AG04450 (cell line): ENCODE measurements at places on chromosomes 11 and 22.

- no peak for DNase-seq
These were observed 110.8 kb downstream of the UVRAG start for GRCh38 chr11:75925785-75926164.

DNA sequence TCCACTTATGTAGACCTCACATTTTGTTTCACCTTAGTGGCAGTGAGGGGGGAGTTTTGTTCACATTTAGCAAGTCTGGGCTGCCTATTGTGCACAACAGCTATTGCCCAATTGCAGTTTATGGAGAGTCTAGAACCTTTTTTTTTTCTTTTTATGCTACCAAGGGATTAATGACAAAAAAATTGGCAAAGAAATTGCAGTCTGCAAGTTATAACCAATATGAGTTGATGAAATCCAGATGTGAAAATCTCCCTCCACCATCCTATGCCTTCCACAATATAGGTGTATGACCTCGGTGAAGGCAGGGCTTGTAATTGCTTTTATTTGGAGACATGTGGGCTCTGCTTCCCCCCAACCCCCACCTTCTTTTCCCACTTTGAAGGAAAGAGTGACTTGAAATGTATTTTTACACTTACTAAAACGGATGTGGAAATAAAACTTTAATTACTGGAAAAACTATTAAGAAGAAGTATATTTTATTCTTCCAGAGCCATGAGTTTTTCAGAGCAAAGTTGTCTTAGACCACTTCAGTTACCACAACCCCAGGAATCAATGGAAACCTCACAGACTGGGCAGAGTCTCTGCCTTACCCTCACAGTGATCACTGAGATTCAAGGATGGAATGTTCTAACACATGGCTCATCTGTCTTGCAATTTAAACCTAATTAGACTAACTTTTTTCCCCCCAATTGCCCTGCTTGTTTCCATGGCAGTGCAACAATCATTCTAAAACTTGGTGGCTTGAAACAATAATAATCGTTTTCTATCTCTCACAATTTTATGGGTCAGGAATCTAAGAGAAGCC, 120.8 kb upstream of the SLC5A12 start:
- DNase-seq, result no peak

DNA sequence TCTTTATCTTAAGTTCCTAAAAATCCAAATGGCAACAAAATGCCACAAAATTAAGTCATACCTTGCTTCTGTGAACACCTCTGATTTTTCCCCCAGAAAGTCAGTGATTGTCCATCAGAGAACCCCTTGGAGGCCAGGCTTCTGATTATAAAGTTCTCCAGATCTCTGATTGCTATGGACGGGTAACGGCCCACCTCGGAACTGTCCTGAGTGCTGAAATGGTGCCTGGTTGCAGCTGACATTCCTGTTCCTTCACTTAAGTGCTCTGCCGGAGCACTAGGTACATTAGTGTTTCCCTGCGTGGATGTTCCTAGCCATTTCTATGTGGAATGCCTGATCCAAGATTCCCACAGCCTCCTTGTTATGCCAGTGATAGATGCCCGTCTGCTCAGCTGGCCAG, 85.0 kb downstream of the CHST1 start:
- no peak for DNase-seq

- peak; percentile 73 for DNase-seq
These were observed 23.2 kb upstream of the SESN3 start for GRCh38 chr11:95254131-95254704.

DNA sequence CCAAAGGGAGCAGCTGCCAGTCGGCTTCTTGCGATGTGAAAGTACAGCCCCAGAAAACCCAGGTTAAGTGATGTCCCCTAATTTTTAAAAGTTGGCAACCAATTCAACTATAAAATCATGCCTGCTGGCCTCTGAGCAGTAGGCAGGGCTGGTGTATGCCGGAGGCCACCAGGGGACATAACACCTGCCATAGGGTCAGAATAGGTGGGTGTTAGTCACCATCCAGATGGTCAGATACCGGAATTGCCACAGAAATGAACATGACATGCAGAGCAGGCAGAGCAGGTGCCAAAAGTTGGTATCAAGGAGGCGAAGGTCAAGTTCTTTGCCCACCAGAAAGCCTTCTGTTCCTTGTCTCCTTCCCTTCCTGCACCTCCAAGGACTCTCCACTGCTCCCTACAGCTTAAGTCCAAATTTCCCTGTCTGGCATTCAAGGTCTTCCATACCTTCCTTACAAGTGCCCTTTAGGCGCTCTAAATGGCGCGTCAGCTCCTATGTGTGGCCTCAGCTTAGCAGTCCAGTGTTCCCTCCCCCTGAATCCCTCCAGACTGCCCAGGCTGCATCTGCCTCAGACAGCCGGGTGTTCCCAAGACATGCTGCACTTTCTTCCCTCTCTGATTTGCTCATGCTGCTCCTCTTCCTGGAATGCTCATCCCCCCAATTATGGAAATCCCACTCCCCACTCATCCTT, 45.1 kb downstream of the PTPRJ start:
- DNase-seq, result no peak

GRCh38 chr11:83437939-83438338, 151.8 kb upstream of the CCDC90B start:
- DNase-seq, result no peak

DNA sequence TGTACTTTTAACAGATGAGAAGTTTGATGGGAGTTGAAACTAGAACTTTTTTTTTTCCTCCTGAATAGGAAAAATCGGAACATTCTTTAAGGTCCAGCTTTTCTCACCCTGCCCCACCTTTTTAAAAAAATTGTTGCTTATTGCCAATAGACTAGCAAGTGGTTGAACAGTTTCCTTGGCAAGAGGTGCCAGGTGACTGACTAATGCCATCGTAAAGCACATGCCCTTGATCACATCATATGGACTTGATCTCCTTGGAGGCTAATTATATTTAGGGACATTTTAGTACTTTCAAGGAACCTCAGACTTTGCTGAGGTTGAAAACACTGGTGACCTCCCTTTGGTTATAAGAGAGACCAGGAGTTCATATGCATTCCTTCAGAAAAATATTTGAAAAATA, 57.6 kb downstream of the MTMR3 start:
- no peak for DNase-seq

GRCh38 chr22:19643448-19644313, 70.6 kb upstream of the SEPTIN5 start:
- DNase-seq, result no peak

GRCh38 chr22:30195245-30196140, 51.1 kb downstream of the LIF start:
- no peak for DNase-seq
